ENCODE measurements at places on chromosomes 3 and 15.

- peak; percentile 58 for DNase-seq
These were observed 77.2 kb downstream of the TBC1D2B start for GRCh38 chr15:78000091-78000926.

GRCh38 chr3:73884361-73884760 lies 259.6 kb upstream of the PDZRN3 start:
- no peak for DNase-seq

GRCh38 chr3:47741925-47742324 lies 39.8 kb downstream of the SMARCC1 start:
- DNase-seq = no peak

- no peak for DNase-seq
These were observed 9.9 kb upstream of the EPB42 start for GRCh38 chr15:43230640-43231115.

GRCh38 chr3:34793057-34793456 lies 846.3 kb upstream of the ARPP21 start:
- DNase-seq = no peak

DNA sequence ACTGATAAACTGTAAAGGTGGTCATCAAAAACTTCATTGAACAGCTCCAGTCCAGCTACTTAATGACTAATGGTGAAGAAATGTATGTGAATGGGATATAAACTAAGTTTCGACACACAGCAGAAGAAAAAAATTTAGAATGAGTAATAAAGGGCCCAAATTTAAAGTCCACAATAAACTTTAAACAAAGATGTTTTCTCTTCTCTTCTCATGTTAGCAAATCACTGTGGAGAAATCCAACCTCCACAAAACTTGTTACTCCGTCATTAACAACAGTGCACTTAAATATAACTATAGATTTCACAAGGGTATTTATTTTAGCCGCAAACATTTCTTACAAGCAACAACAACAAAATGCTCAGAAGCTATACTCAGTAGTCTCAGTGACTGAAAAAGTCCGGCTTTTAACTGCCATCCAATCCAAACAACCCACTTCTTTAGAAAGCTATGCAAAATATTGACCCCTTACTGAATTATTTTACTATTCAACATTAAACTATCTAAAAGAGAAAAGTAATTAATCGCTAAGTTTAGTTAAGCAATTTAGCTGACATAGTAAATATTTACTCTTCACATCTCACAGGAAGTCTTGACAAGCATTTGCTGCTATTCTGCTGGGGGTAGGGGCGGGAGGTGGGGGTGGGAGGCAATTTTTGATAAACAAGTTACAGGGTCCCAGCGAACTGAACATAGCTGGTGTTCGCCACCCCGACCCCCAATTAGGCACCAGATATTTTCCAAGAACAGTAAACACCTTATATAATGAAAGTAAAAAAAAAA lies 2.4 kb downstream of the IGF2BP2 start:
- DNase-seq = no peak

DNA sequence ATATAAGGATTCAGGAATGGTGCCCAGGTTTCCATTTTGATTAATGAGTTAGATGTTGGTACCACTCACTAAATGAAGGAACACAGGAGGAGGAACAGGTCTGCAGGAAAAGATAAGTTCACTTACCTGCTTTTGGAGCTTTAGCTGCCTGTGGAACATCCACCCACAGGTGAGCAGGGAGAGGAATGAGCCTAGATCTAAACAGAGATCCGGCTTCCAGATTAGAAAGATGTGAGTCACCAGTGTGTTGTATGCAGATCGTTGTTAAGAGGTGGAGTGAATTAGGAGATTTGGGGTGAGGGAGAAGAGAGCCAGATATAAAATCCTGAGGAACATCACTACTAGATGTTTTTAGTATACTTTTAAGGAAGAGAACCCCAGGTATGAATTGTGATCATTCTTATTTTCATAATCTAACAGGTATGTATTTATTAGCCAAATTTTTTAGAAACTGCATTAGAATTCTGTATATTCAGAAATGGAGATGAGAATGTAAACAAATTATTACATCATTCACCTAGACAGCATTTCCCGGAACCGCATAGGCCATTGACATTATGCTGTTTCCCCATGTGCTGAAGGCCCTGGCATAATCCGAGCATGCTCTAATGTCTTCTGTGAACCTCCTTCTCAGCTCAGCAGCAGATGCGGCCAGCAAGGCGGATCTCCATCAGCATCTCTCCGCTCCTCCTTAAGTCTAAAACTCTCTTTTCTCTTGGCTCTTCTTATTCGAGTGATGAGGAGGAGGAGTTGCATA lies 118.2 kb downstream of the KLHL25 start:
- DNase-seq = no peak

- no peak for DNase-seq
These were observed 5.7 kb upstream of the THBS1 start for GRCh38 chr15:39575180-39575579.

GRCh38 chr15:62647202-62647842 lies 395.2 kb upstream of the TPM1 start:
- no peak for DNase-seq

DNA sequence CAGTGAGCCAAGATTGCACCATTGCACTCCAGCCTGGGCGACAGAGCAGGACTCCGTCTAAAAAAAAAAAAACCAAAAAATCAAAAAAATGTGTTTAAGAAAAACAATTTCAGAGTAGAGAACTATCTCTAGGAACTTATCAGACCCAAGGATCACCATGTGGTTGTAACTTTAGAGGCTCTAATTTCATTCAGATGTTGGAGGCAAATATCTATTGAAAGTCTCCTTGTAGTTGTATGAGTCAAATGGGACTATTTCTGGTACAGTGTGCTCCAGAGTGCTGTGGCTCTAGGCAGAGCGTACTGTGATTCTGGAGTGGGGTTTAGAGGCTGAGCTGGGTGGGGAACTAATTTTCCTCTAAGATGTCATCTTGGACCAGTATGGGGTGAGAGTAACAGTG lies 398.7 kb downstream of the SHQ1 start:
- DNase-seq = no peak

DNA sequence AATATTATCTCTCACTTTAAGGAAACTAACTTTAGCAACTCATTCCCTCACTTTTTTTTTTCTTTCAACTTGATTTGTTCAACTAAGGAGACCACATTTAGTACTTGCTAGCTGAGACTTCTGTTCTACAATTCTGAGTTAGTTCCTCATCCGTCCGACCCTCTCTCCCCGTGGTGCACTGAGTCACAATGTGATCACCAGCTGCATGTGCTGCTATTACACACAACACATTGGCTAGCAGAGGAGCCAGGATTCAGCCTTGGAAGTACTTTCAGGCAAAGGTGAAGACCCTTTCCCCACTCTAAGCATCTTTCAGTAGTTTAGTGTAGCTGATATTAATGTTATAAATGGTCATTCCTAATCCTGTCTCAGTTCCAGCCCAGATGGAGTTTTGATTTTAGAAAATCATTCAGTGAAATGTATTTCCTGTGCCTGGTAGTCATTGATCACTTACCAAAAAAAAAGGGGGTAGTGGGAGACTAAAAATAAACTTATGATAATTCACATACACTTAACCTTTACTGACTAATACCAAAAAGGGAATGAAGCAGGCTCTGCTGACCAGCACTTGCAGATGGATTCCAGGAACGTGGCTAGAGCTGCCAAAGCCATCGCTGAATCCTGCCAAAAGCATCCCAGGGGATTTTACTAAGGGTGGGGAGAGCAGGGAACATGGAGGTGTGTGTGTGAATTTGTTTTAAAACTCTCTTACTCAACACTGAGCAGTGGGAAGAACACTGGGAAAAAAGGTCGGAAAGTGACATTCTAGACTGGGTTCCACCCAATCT lies 424.8 kb downstream of the LPP start:
- no peak for DNase-seq

DNA sequence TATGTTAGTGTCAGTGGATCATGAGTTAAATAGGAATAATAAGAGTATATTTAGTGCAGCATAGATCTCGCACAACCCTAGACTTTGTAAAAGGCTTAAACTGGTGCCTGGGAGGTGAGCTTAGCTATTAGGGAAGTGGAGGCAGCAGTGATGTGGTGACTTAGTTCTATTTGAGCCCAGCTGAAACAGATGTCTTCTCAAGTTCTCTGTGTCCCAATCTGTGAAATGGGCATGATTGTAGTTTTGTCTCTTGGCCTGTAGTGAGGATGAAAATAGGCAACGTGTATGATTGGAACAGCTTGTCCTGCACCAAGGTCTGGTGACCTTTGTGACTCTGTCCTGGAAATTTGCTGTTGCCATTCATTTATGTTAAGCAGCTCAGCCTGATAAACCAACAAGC lies 34.7 kb downstream of the EBLN2 start:
- no peak for DNase-seq

GRCh38 chr15:50828610-50829206 lies 63.2 kb upstream of the SPPL2A start:
- no peak for DNase-seq
